ENCODE measurements at places on chromosomes 6 and 20.

DNA sequence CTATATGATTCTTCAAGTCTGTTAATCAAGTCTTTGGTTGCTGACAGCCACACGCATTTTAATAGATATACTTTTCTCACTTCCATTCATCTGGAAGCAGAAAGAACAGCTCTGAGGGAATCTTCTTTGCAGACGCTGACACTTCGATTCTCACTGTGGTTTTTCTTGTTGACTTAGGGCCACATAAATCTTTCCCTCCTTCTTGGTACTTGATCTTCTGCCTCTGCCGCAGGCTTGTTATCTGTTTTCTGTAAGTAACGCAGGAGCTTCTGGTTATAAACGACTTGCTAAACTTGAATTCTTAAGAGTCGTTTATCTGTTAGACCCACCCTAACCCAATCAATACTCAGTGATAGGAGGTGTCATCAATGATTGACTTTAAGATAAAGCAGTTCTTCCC is 268.8 kb upstream of the SULF2 start:
- DNase-seq, result no peak

GRCh38 chr6:76681781-76682180 is 609.3 kb upstream of the IMPG1 start:
- DNase-seq, result no peak

DNA sequence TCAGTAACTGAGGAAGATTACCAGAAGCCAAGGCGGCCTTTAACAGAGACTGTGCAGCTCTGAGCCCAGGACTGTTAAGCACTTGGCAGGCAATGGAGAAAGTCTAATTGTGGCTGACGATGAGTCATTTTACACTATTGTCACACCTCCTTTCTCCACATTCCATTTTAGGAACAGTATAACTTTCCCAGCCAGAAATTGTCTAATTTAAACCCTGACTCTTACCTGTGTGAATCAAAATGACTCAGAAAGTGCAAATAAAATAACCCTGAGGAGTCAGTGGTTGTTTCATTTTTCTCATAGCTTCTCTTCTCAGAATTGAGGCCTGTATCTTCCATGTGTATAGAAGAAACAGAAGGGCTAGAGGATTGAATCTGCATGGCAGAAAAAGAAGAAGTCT is 40.0 kb upstream of the OPN5 start:
- DNase-seq, result no peak

DNA sequence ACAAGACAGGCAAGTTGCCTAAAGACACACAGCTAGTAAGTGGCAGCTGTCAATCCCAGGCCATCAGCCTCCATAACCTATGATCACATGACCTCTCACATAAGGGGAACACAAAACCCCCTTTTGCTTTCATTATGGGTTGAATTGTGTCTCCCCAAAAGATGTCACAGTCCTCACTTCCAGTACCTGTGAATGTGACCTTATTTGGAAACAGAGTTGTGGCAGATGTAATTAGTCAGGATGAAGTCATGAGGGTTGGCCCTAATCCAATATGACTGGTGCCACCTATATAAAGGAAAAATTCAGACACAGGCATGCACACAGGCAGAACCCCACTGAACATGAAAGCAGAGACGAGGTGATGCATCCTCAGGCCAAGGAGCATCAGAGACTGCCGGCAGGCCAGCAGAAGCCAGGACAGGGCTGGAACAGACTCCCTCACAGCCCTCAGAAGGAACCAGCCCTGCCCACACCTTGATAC is 33.6 kb downstream of the GFOD1 start:
- DNase-seq, result peak; percentile 49

DNA sequence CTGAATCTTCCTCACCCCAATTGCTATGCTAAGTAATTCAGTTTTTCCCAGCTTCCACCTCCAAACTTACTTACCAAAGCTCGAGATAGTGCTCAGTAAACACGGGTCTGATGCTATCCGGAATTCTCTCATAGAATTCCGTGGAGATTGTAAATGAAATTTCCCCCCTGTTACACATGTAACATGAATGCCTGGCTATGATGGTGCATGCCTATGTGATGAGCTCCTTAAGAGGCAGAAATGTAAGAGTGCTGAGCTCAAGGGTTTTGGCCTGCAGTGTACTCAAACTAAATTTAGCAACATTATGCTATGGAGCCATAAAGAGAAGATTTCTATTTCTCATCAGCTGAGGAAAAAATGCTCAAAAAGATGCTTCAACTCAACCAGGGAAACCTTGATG is 133.4 kb upstream of the FUT9 start:
- DNase-seq, result no peak

GRCh38 chr6:125431971-125432370 is 130.2 kb upstream of the HDDC2 start:
- DNase-seq, result no peak

- DNase-seq, result no peak
Measured at GRCh38 chr6:77425216-77425615, 38.1 kb downstream of the HTR1B start.

DNA sequence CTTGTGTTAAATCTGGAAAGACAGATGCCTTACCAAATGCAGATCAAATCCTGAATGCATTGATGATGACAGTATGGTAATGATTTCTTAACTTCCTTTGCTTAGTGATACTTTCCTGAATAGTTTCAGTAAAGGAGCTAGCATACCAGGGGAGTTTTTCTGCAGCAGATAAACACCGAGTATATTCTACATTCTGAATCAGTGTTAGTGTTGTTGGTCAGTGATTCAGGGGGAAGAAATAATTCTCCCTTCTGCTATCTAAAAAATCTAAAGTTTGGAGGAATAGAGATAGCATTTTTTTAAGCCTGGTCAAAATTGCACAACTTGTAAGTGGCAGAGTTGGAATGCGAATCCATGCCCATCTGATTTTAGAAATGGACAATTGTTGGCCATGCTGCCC is 512.2 kb upstream of the MARCKS start:
- no peak for DNase-seq

DNA sequence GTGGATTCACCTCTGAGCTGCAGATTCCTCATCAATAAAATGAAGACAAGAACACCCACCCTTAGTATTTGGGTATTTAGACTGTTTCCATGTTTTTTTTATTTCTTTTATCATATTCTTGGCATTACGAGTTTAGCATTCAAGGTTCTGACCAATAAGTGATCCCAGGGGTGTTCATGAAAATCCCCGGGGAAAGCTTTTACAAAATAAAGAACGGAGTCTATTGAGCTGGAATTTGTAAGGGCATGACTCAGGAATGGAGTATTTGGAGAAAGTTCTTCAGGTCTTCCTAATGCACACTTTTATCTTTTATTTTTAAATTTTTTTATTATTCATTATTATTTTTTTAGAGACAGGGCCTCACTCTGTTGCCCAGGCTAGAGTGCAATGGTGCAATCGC is 19.4 kb upstream of the TOX2 start:
- DNase-seq, result no peak

DNA sequence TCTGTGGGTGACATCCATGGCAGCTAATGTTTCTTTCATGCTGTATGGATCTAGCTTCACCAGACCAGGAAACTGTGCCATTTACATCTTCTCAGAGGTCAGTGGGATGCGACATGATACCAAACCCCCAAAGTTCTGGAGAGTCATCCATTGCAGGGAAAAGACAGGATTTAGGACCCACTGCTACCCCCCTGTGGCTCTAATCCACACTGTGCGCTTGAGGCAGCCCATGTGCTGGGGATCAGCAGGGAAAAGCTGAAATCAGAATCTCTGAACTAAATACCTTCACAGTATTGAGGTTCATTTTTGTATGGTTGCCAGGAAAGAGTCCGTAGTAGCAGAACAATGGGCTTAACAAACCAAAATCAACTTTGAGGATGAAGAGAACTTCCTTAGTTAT is 164.4 kb downstream of the TMEM242 start:
- no peak for DNase-seq

DNA sequence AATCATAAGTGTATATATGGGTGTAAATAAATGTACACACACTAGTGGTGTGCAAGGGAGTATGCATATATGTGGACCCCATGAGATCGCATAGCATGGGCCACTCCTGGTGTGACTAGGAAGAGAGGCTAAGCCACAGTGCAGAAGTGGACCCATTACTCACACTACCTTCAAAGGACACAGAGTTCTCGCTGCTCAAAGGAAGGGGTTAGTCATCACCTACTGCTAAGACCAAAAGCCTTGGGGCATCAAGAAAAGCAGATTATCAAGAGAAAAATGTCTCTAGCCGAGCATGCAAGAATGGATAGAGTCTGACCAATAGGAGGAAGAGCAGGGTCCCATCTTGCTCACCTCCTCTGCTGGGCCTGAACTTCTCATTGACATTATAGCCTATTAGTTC is 195.5 kb downstream of the MAFB start:
- no peak for DNase-seq

GRCh38 chr20:58623579-58624473 is 27.3 kb upstream of the STX16 start:
- no peak for DNase-seq

DNA sequence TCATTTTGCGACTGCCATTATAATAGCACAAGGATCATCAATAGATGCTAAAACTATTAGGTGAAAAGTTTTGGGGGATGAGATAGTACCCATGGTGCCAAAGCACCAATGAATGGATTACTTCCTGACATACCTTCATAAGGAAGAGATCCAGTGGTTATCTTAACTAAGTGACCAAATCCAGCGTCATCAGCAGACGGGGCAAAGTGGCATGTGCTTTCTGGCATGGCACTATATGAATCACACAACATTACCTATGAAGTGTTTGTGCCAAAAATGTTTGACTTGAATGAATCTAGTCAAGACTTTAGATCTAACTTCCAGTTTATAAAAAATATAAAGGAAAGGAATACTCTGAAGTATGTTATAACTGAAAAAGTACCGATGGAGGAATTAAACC is 10.8 kb downstream of the TRIM26 start:
- DNase-seq, result no peak

DNA sequence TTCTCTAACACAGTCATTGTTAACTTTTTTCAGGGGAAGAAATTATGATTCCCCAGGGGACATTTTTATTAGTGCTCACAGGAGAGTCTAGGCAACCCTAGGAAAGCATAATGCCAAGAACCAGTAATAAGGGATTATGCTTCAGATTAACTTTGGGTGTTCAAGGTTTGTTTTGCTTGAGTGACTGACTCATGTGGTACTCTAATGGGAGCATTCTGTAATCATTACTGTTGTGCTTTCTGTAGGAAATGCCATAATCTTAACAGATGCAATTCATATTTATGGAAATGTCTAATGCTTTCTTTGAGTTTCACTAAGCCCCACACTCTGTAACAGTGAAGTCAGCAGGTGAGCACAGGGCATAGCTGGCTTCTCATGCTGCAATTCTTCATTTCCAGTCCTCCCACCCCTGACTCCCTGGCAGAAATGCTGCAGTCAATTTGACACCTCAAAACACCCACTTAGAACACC is 263.4 kb upstream of the MAN1A1 start:
- DNase-seq, result no peak

DNA sequence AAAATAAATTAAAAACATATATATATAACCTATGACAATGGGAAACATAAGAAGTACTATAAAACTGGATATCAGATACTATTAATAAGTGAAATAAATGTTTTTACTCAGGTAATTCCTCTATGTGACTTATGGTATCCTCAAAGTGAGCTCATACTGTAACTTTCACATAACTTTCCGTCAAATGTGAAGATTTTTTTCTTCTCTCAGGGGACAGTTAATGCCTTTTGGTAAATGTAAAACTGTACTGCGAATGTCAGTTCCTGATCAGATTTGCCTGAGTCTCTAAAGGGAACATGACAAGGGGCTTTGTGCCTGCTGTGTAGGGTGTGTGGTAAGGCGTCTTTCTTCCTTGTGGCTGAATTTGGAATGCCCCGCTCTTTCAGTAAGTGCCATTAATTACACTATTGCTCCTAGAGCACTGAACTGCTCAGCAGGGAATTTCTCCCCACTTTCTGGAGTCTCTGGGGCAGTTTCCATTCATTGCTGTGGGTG is 271.8 kb downstream of the PRL start:
- no peak for DNase-seq

DNA sequence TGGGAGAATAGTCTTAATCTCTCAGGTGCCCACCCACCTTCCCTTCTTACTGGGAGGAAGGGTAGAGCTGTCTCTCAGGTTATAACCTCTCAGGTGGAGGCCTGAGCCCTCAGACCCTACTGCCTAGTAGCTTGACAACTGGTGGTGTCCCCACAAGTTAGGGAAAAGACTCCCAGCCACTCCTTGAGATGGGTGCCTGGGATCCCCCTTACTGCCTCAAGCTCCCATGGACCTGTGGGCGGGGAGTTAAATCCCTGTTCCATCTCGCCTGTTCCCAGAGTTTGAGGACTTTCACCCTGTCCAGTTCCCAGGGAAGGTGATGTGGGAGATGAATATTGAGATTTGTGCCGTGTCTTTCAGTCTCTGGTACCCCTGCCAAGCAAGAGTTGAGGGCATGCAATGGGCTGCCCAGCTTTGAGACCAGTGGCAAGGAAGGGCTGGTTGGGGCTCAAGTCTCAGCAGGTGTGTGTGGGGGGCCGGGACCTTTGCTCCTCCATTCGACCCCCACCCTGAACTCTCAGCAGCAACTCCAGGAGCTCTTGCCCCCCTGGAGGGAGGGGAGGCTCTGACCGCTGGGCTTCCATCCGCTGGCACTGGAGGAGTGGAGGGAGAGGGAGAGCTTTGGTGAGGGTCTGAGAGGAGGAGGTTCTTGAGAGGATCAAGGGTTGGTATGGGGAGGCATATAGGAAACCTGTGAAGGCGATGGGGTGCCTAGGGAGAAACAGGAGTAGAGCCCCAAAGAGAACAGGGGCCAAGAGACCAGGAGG is 1.1 kb upstream of the PBX2 start:
- no peak for DNase-seq

- DNase-seq, result no peak
Measured at GRCh38 chr20:50070361-50070760, 42.6 kb downstream of the UBE2V1 start.

DNA sequence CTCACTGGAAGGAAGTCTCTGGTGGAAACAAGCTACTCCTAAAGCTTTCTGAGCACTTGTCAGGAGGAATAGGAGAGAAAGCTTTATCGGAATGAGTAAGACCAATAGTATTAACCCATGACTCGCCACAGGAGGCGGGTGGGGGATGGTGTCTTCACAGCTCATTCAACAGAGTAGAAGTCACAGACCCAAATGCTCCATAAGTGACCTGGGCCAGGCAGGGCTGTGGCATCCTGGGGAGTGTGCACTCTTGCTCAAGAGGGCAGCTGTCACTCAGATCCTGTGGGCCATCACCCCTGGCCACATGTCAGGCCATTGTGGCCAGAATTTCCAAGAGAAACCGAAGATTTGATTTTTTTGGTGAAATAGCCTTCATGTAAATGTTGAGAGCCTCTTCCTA is 116.0 kb downstream of the SYCP2 start:
- peak; percentile 18 for DNase-seq

Data from stimulated activated CD8-positive, alpha-beta memory T cell treated with anti-CD3 and anti-CD28 coated beads, Interleukin-4, amount 100 ng/mL, for 48 hours (primary cell).